ENCODE measurements at places on chromosomes 11 and 22. TPM values are rescaled to one million over a fixed set of nuclear protein-coding genes. Genes with fewer than 3 reads are reported as not detected.
A peak's percentile ranks its signal among the peaks of the same experiment; 100 is the strongest.

GRCh38 chr11:108895579-108896480 is 231.0 kb downstream of the DDX10 start:
- DNase-seq, result no peak

GRCh38 chr11:45568049-45568448 is 97.4 kb downstream of the CHST1 start:
- no peak for DNase-seq

DNA sequence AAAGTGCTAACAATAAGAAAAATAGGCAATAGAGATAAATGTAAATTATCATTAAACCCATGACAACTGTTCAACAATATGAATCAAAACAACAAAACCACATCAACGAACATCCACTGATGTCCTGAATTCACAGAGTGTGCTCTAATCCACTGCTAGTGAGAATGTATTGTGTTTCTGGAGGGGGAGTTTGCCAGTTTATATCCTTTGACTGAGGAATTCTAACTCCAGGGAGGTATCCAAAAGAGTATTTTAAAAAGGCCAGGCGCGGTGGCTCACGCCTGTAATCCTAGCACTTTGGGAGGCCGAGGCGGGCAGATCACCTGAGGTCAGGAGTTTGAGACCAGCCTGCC is 1.7 kb upstream of the WEE1 start:
- no peak for DNase-seq

DNA sequence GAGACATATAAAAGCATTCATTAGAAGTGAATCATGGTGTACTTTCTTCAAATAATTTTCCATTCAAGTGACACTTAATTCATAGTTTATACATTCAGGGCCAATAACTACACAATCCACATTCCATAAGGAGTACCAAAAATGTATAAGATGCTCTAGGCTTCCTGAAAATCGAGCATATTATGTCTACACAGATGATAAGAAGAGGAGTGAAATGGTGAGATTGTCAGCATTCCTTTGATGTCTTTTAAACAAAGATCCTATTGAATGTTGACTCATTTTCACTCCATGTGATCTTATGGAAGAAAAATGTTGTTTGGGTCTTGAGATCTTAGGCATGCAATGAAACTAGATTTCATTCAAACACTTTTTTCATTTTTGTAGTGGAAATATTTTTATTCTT is 843.2 kb downstream of the KCNA4 start:
- DNase-seq, result no peak

Gene TSGA10IP
- not detected for total RNA-seq

- no peak for DNase-seq
Observed at GRCh38 chr11:32722255-32722654, 72.2 kb downstream of the CCDC73 start.

- no peak for DNase-seq
Observed at GRCh38 chr11:108713076-108713790, 48.4 kb downstream of the DDX10 start.

Gene CRY2
- total RNA-seq, result 85.1 TPM

- DNase-seq, result no peak
Observed at GRCh38 chr11:65968600-65969482, 7.3 kb downstream of the SART1 start.

Gene PTGDR2
- total RNA-seq, result 3.6 TPM

GRCh38 chr22:28442711-28443525 is 236.7 kb downstream of the TTC28 start:
- DNase-seq, result no peak

GRCh38 chr22:47354668-47355387 is 592.4 kb downstream of the TBC1D22A start:
- no peak for DNase-seq

GRCh38 chr11:26953770-26954392 is 40.0 kb upstream of the FIBIN start:
- no peak for DNase-seq

Gene APOL4
- 2.6 TPM for total RNA-seq

Gene EFEMP2
- 30.2 TPM for total RNA-seq

Gene SMIM35
- 0.18 TPM for total RNA-seq

Gene OR5M10
- total RNA-seq, result not detected

GRCh38 chr22:30910358-30910757 is 58.2 kb downstream of the MORC2 start:
- no peak for DNase-seq

DNA sequence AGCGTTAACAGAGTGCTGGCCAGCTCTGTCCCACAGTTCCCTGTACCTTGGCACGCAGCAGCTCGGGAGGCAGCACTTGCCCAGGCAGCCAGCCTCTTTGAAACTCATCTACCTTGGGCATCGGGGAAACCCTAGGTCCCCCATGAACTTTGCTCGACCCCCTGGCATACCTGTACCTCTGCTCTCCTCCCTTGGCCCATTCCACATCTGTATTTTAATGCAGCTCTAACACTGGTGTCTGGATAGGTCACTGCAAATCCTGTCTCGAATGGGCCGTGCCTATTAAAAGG is 304.1 kb downstream of the TBC1D22A start:
- DNase-seq, result no peak

- no peak for DNase-seq
Observed at GRCh38 chr22:20205464-20205963, 54.7 kb upstream of the CCDC188 start.

DNA sequence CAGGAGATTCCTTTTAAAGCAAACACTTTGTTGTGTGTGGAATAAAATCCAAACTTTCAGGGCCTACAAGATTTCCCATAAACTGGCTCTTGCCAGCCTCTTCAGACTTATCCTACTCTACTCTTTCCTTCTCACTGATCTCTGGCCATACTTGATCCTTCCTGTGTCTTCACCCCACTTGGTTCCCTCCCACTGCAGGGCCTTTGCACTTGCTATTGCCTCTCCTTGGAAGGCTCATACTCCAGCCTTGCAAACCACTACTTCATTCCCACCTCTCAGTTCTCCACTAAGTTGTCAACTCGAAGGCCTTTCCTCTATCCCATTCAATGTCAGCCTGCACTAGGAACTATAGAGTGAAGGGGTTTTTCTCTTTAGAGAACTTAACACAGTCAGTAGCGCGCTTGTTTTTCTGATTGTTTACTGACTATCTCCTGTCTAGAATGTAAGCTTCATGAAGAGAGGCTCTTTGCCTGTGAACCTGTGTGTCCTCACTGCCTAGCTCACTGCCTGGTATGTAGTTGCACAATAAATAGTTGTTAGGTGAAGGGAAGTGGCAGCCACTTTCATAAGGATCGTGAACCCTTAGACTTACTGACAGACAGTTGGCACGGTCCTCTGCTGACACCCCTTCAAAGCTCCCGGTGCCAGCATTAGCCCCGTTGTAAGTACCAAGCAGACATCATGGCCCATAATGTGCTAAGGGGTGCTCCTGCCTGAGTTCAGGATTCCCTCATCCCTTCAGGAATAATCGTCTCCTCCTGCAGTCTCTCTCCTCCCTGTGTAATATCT is 833 bp upstream of the ME3 start:
- no peak for DNase-seq

DNA sequence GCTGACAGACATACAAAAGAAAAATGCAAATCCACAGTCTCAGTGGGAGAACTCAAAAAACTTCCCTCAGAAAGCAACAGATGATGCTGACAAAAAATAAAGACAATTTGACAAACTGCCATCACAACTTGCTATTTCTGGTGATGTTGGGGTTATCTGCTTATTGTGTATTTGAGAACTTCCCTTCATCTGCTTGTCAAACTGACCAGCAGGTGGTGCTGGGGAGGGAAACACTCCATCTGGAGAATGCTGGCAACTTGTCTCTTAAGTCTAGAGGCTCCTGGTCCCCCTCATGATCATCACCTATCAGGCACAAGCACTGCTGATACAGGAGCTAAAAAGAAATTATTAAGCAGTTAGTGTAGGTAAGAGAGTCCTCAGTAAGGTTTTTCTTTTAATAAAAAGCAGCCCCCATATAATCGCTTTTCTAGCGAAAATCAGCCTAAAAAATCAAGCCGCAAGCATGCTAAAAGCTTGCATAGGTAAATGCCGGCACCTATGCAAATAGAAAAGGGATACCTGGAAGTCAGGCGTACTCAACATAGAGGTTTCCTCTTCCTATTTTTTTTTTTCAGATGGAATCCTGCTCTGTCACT is 9.8 kb upstream of the FAM111B start:
- DNase-seq, result no peak

Gene SUSD2
- 6.1 TPM for total RNA-seq

DNA sequence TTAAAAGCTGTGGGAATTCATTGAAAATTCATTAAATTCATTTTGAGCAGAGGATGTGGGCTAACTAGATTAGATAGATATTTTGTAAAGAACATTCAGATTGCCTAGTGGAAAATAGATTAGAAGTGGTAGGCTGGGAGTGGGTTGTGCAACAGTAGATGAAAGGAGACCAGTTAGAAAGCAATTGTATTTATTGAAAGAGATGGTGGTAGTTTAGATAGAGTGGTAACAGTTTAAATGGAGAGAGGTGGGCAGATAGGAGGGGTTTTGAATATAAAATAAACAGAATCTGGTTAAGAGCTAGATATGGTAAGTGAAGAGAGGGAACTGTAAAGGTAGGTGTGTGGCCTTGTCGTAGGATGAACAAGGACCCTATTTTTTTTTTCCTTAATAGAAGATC is 34.5 kb downstream of the METTL15 start:
- DNase-seq, result no peak

Gene CDPF1
- 3.6 TPM for total RNA-seq

Gene UPK2
- total RNA-seq, result 0.60 TPM

Gene SLC5A4
- 0.27 TPM for total RNA-seq

Gene PDGFD
- 2.8 TPM for total RNA-seq

Gene C11orf91
- total RNA-seq, result not detected

DNA sequence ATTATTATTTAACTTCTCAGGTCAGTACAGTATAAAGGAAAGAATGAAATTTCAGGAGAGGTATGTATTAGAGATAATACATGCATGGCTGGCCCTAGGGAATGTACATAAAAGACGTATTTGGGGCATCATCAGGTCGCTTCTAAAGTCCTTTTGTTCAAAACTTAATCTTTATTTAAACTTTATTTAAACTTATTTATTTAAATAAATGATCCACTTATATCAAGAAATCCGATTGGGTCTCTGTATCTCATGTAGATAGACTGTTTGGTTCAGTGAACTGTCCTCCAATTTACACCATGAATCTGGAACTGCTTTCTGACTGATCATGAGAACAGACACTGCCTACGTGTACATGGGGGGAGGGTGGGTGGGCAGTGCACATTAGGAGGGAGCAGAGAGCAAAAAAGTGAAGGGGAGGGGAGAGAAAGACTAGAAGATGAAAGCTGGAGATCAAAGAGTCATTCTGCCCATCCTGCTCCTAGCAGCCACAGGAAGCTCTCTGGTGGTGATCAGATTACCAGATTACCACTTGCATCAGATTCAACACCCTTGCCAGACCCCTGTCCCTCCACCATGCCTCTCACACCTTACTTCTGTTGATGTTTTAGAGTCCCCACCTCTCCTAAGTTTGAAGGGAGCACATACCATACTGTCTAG is 92.1 kb upstream of the MTMR2 start:
- DNase-seq, result no peak

GRCh38 chr11:44621140-44621681 is 55.7 kb downstream of the CD82 start:
- DNase-seq, result peak; percentile 79

DNA sequence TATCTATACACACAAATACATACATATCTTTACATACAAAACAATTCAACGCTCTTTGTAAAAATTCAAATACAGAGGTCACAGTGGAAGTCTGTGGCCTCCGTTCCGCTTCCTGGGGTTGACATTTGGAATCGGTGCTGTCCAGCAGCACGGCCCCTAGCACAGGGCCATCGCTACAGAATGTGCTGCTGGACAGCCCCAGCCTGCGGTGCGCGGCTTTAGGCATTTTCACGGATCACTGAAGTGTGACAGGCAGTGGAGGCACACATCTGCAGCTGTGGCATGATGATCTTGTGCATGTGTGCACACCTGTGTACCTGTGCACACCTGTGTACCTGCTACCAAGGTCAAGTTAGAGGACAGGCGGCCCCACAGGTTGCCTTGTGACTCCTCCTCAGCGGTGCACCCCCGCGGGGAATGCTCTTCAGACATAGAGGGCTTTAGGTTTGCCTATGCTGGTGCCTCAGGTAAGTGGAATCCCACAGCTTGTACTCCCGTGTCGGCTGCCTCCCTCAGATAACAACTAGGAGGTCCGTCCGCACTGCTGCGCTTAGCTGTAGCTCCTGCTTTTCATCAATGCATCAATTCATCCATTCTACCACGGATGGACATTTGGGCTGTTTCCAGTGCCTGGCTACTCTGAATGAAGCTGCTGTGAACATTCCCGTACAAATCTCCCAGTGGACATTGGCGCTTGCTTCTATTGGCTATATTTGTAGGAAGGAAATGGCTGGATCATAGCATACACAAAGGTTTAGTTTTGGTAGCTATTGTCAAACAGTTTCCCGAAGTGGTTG is 29.9 kb downstream of the GAL start:
- no peak for DNase-seq

DNA sequence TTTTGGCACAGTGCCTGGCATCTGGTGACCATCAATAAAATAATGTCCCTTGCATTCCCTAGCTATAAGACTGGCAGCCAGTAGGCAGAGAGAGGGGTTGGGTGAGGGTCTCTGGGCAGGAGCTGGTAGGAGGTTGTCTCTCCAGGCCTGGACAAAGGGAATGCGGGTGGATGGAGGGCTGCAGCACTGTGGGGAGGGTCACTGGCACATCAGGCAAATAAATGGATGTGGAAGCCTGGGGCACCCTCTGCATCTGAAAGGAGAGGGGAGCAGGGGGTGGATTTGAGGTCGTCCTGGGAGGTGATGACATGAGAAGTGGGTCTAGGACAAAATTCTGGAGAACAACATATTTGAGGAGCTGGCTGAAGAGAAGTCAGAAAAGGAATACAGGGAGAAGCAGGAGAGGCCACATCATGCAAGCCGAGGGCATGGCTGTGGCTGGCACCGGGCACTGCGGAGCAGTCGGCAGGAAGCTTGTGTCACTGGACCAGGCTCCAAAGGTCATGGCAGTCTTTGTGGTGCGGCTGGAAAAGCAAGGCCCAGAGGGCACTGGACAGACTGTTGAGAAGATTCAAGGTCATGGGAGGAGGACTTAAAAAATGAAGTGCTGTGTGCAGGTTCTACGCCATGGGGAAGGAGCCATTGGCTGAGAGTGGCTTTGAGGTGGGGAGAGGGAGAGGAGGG is 36.5 kb upstream of the THY1 start:
- no peak for DNase-seq

- peak; percentile 88 for DNase-seq
Observed at GRCh38 chr11:46363455-46364005, 16.3 kb downstream of the DGKZ start.

Gene DGAT2
- 8.8 TPM for total RNA-seq

DNA sequence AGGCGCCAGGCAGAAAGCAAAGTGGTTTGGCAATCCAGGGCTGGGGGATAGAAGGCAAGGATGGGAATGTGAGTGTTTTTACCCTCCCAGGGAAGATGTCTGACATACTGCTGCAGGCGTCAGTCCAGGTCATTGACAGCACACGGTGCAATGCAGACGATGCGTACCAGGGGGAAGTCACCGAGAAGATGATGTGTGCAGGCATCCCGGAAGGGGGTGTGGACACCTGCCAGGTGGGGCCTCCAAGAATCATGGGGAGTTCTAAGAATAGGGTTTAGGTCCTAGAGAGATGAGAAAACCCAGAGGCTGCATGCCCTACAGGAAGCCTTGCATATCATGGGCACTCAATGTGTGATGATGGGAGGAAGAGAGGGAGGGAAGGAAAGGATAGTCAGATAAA is 28.3 kb upstream of the SMIM35 start:
- no peak for DNase-seq

Gene ZFP91
- total RNA-seq, result 59.4 TPM

Gene C11orf24
- 18.8 TPM for total RNA-seq

- no peak for DNase-seq
Observed at GRCh38 chr11:82906236-82906635, 4.7 kb downstream of the DDIAS start.

All from dorsolateral prefrontal cortex (tissue), 122 donors.